ENCODE measurements at places on chromosomes 16 and 17.

DNA sequence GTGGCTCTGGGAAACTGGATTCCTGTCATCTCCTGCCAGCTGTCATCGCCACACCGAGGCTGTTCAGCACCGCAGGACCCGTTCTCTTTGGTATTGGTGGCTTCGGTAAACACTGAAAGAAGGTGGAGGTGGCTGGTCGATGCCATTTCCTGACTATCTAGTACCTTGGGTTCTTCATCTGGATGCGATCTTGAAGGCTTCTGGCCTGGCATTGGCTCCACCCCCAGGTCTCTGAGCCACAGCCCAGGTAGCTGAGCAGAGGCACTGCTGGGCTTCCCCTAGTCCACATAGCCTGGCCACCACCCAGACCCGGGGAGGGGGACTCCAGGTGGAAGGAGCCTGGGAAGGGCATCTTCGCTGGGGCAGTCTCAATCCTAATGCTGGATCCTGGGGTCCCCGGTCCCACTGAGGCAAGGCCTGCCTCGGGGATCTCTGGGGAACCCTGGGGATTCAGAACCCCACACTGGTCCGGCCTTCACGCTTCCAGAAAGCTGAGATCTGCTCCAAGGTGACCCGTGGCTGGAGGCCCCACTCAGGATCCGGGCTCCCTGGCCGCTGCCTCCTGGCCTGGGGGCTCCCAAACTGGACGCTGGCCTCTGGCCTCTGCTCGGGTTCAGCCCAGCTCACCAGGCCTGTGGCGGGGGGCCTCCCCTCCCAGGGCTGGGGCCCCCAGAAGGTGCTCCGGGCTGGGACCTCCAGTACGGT is 1.8 kb downstream of the C16orf54 start:
- DNase-seq: no peak

GRCh38 chr16:54053891-54054820 is 232.4 kb downstream of the IRX3 start:
- DNase-seq: peak; percentile 77

DNA sequence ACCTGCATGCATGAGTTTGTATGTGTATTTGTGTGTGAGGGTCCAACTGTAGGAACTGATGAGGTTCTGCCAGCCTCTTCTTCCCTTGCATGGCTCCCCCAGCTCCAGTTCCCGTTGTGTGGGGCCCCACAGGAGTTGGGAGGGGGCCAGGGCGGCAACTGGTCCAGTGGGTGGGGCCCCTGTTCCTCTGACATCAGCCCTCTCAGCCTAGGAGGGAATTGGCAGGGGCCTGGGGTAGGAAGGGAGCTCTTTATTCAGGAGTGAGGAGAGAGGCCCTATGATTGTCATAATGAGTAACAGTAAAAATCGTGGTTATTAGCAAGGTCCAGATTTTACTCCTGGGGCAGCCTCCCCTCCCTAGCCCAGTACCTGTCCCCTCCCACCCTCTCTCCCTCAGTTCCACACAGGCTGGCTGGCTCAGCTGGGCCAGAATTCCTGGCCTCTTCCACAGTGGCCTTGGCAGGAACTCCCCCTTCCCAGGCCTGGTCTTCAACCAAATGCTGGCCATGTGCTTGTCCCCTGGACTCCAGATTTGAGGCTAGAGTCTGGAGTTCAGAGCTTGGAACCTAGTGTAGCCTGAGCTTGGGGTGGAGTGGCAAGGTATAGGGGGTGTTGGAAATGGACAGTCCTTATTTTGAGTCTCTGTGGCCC is 18.9 kb downstream of the RARA start:
- no peak for DNase-seq

- DNase-seq: no peak
These were observed 237.1 kb downstream of the SHISA9 start for GRCh38 chr16:13138528-13138927.

GRCh38 chr17:49556223-49556943 is 19.3 kb upstream of the NXPH3 start:
- DNase-seq: peak; percentile 93

DNA sequence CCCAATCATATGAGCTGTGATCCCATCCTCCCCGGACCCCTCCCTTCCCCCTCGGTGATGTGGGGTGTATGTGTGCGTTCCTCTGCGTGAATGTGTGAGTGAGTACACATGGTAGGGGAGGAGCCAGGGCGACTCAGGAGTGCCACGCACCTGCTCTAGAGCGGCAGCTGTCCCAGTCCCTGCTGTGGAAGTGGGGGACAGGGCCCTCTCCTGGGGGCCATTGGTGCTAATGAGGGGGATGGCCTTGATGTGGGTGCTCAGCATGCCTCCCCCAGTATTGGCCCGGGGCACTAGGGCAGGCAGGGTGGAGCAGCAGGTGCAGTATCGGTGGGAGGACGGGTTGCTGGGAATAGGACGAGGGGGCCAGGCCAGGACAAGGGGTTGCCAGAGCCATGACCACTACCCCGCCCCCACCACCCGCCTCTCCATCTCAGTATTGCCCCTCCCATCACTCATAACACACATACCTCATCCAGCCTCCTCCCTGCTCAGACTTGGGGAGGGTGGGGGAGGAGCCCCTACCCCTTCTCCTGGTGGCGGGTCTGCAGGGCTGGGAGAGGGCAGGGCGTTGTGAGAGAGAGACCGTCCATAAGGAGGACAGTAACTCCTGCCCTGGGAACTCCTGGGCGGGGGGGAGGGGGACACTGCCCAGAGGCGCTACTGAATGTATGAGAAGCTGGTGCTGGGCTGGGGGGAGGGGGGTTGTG is 8.5 kb downstream of the NR1D1 start:
- DNase-seq: peak; percentile 39
